ENCODE measurements at places on chromosomes 2 and 18.
A peak's percentile ranks its signal among the peaks of the same experiment; 100 is the strongest.

DNA sequence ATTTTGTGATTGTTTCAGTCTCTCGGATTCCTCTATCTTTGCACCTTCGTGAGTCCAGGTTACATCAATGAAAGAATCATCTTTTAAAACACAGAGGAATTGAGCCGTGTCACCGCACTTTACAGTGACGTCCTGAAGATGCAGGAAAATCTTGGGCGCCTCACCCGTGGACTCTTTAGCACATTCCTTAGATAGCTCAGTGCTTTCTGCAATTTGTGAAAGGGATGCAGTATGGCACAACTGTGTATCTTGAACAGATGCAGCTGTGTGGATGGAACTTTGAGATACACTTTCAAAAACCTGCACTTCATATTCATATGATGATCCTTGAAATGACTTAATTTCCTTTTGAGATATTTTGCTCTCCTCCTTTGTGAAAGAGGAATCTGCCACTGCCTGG is 50.9 kb downstream of the TTN start:
- no peak for DNase-seq

DNA sequence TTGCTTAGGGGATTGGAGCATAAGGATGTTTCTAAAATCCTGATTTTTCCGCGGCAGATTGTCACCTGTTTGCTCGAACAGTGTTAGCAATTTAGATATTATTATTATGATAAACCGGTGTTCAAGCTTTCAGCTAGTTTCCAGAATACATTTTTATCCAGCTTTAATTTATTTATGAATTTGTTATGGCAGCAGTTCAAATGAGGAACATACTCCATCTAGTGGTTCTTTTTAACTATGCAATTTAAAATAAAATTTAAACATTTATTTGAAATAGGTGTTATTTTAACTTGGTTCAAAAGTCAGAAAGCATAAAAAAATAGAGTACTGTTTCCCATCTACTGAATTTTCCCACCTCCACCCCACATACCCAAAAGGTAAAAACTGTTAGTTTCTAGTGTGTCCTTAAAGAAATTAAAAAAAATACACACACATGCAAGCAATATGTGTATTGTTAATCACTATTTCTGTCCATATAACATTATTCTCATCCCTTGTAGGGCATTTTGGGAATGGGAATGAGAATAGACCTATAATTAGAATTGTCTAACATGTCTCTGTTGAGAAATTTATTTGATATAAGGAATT is 23.2 kb downstream of the ACOXL start:
- DNase-seq: no peak

- no peak for DNase-seq
Measured at GRCh38 chr2:197079414-197079813, 152.9 kb upstream of the PGAP1 start.

- peak; percentile 83 for DNase-seq
Measured at GRCh38 chr2:56008661-56009431, 85.3 kb upstream of the EFEMP1 start.

DNA sequence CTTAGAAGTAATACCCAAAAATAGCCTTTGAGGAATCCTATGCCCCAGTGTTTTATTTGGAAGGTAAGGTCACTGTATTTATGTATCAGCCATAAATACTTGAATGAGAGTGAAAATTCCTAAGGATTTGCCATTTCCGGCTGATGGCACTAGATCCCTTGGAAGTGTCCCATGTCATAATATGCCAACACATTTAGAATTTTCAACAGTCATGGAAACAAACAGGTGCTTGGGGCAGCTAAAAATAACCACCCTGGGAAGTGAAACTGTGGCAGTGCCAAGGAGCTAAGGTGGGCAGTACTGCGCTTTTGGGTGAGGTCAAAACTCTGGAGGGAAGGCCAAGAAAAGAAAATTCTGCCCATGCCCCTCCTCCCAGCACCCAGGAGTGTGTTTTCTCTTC is 80.2 kb downstream of the TCF7L1 start:
- DNase-seq: no peak

DNA sequence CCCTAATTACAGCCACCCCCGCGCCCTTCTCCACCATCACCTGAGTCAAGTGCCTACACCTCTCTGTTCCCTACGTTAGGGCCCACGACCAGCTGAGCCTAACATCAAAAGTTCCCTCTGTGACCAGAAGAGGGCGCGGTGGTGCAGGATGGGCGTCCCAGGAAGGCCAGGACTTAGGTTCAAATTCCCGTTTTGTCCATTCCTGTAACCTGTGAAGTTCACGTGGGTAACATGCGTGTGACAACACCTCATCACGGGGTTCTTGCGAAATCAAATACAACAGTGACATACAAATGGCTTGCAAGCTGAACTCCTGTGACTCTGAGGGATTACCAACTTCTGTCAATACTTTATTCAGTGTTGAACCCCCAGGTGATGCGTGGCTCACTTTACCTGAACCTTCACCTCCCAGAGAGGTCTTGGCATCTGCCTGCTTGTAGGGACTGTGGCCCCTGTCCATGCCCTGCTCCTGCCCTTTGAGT is 207.9 kb downstream of the ARL4C start:
- DNase-seq: no peak

DNA sequence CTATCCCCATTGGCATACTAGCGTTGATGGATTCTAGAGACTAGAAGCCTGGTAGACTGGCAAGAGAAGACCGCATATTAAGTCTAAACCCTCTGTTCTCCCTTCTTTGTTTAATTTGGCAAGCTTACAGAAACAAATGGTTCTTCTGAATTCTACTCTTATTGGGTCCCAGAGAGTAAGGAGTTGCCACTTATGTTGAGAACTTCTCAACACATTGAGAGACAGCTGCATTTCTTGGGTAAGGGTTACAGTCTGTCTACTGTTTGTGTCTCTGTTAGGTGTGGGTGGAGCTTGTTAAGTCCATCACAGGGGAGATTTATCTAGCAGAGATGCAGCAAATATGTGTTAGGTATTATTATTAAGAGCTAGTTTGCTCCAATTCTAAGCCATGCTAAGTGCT is 435.8 kb upstream of the MEIS1 start:
- no peak for DNase-seq

- DNase-seq: no peak
Measured at GRCh38 chr2:234420408-234420807, 76.5 kb downstream of the ARL4C start.

DNA sequence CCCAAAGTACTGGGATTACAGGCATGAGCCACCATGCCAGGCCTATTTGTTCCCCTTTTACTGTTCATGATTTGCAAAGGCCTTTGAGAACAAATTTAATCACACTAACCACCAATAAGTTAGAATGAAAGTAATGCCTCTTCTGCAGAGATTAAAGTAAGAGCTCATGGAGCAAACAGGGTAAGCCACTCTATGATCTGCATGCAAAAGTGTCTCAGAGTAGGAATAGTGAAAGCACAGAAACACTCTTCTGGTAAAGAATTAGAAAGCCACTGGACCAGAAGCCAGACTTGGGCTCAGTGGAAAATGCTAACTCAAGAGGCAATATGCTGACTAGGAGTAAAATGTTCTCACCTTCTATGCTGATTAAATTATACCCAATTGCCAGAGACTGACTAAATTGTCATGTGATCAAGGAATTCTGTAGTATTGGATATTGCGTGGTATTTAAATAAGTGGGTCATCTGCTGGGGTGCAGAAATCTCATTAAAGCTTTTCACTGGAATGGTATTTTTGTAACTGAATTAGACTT is 235.3 kb upstream of the ERBB4 start:
- no peak for DNase-seq

DNA sequence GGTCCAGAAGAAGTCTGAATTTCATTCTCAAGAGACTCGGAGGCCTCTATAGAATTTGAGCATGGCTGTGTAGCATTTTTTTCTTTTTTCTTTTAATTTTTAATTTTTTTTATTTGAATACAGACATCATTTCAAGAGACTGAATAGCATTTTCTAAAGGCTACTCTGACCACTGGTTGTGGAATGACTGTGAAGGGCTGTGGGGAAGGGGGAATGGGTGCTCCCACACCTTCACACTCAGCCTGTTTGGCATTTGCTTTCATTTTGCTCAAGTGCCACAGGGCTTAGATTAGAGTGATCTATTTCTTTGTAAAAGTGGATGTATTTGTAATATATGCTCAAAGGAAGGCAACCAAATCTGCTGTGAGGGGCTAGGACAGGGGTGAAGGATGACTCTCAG is 142.0 kb upstream of the SPOPL start:
- no peak for DNase-seq

GRCh38 chr2:181984060-181984459 is 1.6 kb upstream of the PPP1R1C start:
- no peak for DNase-seq

- DNase-seq: no peak
Measured at GRCh38 chr2:176405477-176405876, 136.2 kb downstream of the MTX2 start.

DNA sequence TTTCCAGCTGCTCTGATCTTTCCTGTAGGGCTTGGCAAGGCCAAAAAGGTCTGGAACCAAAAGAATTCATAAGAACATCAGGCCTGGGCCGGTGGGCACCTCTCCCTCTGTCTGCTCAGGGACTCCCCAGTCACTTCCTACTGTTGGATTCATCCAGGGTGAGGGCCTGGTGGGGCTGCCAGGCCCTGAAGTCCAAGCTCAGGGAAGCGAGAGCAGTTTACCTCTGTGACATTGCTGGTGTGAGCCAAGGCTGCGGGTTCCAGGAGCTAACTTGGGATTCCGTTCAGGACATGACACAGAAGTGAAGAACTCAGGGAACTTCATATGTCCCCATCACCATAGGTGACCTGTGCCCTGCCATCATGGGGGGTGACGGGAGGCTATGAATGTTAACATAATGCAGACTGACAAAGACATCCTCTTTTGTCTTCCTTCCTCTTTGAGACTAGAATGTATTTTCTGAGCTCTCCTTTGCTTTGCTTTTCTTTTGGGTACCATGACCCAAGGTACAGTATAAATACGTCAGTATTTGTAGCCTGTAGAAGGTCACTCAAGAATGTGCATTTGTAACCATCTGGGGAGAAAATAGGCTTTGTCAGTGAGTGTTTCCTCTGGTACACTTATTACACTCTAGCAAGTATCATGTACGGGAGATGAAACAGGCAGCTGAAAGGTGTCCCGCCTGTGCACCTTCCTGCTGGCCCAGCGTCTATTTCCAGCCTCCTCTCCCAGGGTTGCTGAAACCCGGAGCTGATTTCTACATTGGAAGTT is 130.5 kb upstream of the SLC1A4 start:
- no peak for DNase-seq

DNA sequence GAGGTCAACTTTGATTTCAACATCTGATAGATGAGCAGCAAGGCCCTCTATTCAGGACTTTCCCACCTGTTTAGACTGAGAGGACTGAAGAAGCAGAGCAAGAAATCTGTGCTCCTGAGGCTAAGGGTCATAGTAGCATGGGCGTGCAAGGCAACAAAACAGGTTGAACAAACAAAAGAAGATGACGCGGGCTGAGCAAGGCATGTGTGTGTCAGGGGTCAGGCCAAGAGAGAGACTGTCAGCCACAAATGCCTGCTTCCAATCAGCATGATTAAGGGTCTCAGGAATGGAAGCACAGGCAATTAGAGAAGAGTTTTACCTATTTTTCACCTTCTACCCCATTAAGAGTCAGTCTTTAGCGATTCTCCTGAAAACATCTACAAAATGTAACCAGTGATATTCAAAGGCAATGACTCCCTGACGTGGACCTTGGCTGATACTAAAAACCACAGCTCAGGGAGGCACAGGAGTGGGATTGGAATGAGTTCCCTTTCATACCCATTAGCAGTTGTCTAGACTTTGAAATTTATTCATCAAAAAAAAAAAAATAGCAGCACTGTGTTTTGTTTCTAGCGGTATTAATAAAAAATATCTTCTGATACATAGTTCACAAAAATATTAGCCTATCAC is 81.9 kb downstream of the DYNAP start:
- DNase-seq: peak; percentile 33
